ENCODE measurements at places on chromosomes 6 and 20. TPM values are rescaled to one million over a fixed set of nuclear protein-coding genes. Genes with fewer than 3 reads are reported as not detected.

GRCh38 chr6:26550250-26550993, 12.3 kb downstream of the HMGN4 start:
- H3K4me1 ChIP-seq, result peaks cover 16% of the 10 kb centered on the region
- H3K27me3 ChIP-seq, result no peaks in the 10 kb centered on the region
- H3K36me3 ChIP-seq, result peaks cover 16% of the 10 kb centered on the region
- H3K27ac ChIP-seq, result peak overlapping the region; percentile 82
- peak overlapping the region; percentile 93 for H3K4me3 ChIP-seq

- H3K27ac ChIP-seq, result no peak overlapping the region
- H3K4me3 ChIP-seq, result no peak overlapping the region
- peaks cover 21% of the 10 kb centered on the region for H3K27me3 ChIP-seq
- no peaks in the 10 kb centered on the region for H3K36me3 ChIP-seq
- H3K4me1 ChIP-seq, result peaks cover 18% of the 10 kb centered on the region
- peak; percentile 64 for DNase-seq
Observed at GRCh38 chr6:16168858-16169257, 40.0 kb downstream of the MYLIP start.

- no peak for DNase-seq
- H3K36me3 ChIP-seq, result peaks cover 53% of the 10 kb centered on the region
- H3K27me3 ChIP-seq, result no peaks in the 10 kb centered on the region
- H3K4me1 ChIP-seq, result peaks cover 4% of the 10 kb centered on the region
- H3K4me3 ChIP-seq, result no peak overlapping the region
Observed at GRCh38 chr20:35625584-35626385, 10.2 kb downstream of the SPAG4 start.

DNA sequence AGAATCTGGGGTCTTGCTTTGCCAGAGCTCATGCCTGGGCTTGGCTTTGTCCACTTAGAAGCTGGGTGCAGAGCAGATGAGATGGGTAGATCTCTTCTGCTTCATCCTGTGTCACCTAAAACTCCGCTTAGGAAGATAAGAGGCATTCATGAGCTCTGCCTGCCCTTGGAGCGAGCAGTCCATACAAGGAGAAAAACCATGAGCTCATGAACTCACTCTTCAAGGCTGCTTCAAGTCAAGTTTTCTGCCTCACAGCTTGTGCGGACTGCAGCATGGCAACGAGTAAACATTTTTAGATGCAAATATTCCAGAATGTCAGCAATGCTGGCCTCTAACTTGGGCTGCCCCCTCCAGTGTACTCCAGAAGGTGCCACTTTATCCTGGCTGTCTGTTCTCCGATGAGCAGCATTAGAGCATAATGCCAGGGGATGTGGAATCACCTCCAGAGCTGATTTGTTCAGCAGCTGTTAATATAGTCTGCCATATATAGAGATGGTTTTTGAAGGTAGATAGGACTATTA, 10.7 kb upstream of the UQCC2 start:
- no peaks in the 10 kb centered on the region for H3K36me3 ChIP-seq
- DNase-seq, result no peak
- H3K27ac ChIP-seq, result no peak overlapping the region
- peaks cover 33% of the 10 kb centered on the region for H3K27me3 ChIP-seq

DNA sequence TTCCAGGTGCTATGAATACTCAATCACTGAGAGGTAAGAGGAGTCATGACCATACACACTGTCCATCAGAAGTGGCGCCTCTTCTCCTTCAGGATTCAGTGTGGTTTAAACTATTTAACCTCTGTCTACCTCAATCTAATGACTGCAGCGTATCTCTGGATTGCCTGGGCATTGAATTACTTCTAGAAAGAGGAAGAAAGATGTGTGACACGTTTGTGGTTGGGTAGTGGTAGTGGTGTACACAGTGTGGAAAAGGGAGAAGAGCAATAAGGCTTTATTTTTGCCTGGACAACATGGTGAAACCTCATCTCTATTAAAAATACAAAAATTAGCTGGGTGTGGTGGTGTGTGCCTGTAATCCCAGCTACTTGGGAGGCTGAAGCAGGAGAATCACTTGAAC, 38.0 kb upstream of the ECHDC1 start:
- H3K4me1 ChIP-seq, result no peaks in the 10 kb centered on the region
- DNase-seq, result no peak
- H3K36me3 ChIP-seq, result no peaks in the 10 kb centered on the region
- no peaks in the 10 kb centered on the region for H3K27me3 ChIP-seq
- H3K4me3 ChIP-seq, result no peak overlapping the region

GRCh38 chr6:122405417-122405816, 6.0 kb downstream of the HSF2 start:
- peaks cover 24% of the 10 kb centered on the region for H3K36me3 ChIP-seq
- H3K27ac ChIP-seq, result no peak overlapping the region
- peaks cover 51% of the 10 kb centered on the region for H3K4me1 ChIP-seq
- DNase-seq, result no peak

DNA sequence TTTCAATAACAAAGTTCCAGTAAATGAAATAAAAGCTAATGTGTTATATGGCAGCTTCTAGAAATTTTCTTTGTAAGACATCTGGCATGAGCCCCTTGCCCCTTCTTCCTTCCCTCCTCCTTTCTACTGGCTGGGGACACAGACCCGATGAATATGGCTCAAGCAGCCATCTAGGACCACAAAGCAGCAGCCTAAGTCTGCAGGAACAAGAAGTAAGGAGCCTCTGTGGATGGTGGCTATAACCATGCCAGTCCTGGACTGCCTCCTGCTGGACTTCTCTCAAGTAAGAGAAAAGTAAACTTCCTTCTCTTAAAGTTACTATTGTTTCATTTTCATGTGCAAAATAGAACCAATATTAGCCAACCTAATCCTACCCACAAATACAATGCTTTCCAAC, 114.9 kb upstream of the DST start:
- H3K27ac ChIP-seq, result no peak overlapping the region
- DNase-seq, result no peak
- H3K4me3 ChIP-seq, result no peak overlapping the region
- H3K27me3 ChIP-seq, result no peaks in the 10 kb centered on the region
- peaks cover 5% of the 10 kb centered on the region for H3K4me1 ChIP-seq
- no peaks in the 10 kb centered on the region for H3K36me3 ChIP-seq

DNA sequence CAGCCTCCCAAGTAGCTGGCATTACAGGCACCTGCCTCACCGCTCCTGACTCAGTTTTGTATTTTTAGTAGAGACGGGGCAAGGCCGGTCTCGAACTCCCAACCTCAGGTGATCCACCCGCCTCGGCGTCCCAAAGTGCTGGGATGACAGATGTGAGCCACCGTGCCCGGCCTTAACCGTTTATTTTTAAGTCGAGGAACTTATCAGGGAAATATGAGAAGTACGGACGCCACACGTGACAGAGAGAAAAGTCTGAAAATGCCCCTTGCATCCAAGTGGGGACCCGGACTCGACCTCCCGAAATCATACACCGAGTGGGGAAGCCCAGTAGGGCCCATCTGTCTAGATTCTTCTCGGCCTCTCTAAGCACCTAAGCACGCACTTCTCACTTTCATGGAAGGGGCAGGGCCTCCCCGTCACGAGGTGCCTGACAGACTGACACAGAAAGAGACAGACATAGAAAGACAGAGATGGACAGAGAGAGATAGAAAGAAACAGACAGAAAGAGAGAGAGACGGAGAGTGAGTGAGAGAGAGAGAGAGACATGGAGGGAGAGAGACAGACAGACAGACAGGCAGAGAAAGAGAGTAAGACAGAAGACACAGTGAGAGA, 756.5 kb upstream of the DEFB115 start:
- H3K4me1 ChIP-seq, result peaks cover 1% of the 10 kb centered on the region
- no peaks in the 10 kb centered on the region for H3K36me3 ChIP-seq
- no peak overlapping the region for H3K27ac ChIP-seq

DNA sequence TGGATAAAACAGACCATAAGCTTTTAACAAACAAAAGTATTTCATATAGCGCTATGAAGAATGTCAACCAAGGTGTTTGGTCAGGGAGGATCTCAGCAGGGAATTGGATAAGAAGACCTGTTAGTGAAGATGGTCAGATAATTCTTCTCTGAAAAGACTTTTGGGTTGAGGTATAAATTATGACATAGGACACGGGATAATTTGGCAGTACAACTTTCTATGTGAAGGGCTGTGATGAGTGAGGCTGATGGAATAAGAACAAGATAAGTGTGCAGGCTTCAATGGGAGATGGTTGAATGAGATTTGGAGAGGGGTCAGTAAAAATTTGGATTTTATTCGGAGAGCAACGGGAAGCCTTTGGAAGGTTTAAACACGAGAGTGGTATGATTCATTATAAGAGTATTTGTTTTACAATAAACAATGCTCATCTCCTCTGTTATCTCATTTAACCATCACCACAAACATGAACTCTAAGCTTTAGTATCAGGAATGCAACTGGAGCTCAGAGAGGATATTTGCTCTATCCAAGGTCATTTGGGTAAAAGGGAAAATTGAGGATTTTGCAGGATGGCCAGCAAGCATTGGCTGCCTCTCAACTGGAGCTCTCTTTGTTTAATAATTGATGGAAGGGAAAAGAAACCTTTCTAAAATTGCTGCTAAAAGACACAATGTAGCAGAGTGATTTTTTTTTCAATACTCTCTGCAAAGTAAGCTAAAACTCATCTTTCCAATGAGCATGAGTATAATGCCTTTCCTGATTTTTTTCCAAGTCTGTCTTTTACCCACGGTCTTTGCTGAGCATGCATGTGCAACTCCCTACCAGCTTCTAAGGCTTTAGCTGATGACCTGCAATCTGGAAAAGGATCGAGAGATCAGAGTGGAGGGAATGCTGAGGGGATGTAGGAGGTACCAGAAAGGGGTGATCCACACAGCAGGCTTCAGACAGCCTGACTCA, 534.0 kb downstream of the CBLN4 start:
- no peak for DNase-seq
- no peak overlapping the region for H3K4me3 ChIP-seq
- no peak overlapping the region for H3K27ac ChIP-seq
- H3K36me3 ChIP-seq, result no peaks in the 10 kb centered on the region

DNA sequence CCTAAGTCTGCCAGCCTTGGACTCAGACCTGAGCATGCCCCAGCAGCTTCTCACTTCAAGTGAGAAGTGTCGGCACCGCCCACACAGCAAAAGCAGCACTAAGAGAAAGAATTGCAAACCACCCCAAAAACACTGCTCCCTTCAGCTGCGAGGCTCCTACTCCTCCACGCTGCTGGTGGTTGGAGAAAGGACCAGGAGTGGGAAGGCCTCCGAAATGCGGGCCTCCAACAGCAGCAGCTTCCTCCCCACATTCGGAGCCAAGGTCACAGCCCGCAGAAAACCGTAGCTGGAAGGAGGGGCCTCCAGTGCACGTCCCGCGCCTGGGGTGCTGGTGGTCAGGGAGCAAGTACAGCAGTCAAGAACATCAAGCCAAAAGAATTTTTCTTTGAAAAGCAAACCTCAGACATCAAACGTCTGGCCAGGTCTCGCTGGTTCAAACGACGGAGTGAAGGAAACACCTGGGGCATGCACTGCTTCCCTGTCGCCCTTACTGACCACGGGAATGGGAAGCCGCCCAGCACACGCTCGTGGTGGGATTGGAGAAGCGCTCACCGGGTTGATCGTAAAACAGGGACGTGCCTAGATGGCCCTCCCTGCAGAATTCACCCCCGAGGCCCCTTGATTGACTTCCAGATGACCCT, 185.6 kb upstream of the CST7 start:
- H3K36me3 ChIP-seq, result no peaks in the 10 kb centered on the region
- no peaks in the 10 kb centered on the region for H3K4me1 ChIP-seq
- no peak overlapping the region for H3K4me3 ChIP-seq
- no peak overlapping the region for H3K27ac ChIP-seq

DNA sequence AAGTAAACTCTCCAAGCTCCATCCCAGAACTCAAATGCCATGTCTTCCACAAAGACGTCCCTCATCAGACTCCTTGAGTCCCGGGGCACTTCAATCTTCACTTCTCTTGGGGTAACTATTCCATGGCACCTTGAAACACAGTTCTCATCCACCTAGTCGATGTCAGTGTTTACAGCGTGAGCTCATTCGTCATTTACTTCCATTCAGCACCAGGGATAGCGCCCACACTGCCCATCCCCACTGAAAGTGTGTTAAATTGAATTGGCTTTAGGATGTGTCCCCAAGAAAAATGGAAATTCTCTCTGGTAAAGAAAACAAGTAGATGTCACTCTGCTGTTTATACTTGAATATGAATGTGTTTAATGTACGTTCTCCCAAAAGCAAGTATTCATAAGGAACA, 31.3 kb downstream of the KCNK15 start:
- H3K4me3 ChIP-seq, result no peak overlapping the region
- H3K27ac ChIP-seq, result no peak overlapping the region
- no peaks in the 10 kb centered on the region for H3K36me3 ChIP-seq

DNA sequence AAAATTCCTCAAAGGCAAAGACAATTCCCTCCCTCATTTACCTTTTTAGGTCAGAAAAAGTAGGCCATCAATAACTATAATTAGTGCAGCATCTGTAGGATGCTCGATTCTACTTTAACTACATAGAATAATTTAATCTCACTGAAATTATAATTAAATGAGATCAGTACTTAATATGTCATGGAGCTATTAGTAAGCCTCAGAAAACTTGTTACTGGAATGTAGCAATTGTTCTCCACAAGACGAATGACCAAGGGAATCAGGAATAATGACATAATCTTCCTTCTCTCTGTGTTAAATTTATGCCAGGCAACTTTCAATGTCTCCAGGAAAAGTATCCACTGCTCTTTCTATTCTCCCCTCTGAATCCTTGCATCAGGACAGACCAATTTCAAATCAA, 34.1 kb downstream of the SESN1 start:
- H3K36me3 ChIP-seq, result no peaks in the 10 kb centered on the region
- peaks cover 9% of the 10 kb centered on the region for H3K4me1 ChIP-seq
- no peak overlapping the region for H3K4me3 ChIP-seq
- peaks cover 6% of the 10 kb centered on the region for H3K27me3 ChIP-seq
- no peak for DNase-seq

GRCh38 chr20:59153832-59154231, 9.8 kb upstream of the ZNF831 start:
- no peaks in the 10 kb centered on the region for H3K27me3 ChIP-seq
- H3K4me1 ChIP-seq, result peaks cover 56% of the 10 kb centered on the region
- H3K36me3 ChIP-seq, result peaks cover 2% of the 10 kb centered on the region
- no peak for DNase-seq
- H3K27ac ChIP-seq, result no peak overlapping the region

- no peak for DNase-seq
- no peak overlapping the region for H3K4me3 ChIP-seq
- no peaks in the 10 kb centered on the region for H3K4me1 ChIP-seq
- H3K27ac ChIP-seq, result no peak overlapping the region
Observed at GRCh38 chr20:60034231-60035110, 76.2 kb downstream of the CDH26 start.

- no peaks in the 10 kb centered on the region for H3K27me3 ChIP-seq
- peaks cover 70% of the 10 kb centered on the region for H3K4me1 ChIP-seq
- peaks cover 32% of the 10 kb centered on the region for H3K36me3 ChIP-seq
- H3K4me3 ChIP-seq, result peak overlapping the region; percentile 52
- DNase-seq, result peak; percentile 82
- peak overlapping the region; percentile 84 for H3K27ac ChIP-seq
Observed at GRCh38 chr6:16514249-16514648, 247.0 kb downstream of the ATXN1 start.

GJA1 gene
- not detected for total RNA-seq

SOBP gene
- 0.09 TPM for total RNA-seq

CST4 gene
- total RNA-seq, result not detected

DACT2 gene
- 1.8 TPM for total RNA-seq

TCF21 gene
- total RNA-seq, result not detected

DSP gene
- 0.02 TPM for total RNA-seq

CDK5RAP1 gene
- total RNA-seq, result 49.9 TPM

Measured in activated CD4-positive, alpha-beta T cell treated with anti-CD3 and anti-CD28 coated beads, Interleukin-2, amount 10 ng/mL, durations not matched to agents 24 days and 14 days (primary cell).